ENCODE measurements at places on chromosomes 6 and 20.

- no peak for DNase-seq
These were observed 138.0 kb downstream of the SOX4 start for GRCh38 chr6:21731411-21732031.

DNA sequence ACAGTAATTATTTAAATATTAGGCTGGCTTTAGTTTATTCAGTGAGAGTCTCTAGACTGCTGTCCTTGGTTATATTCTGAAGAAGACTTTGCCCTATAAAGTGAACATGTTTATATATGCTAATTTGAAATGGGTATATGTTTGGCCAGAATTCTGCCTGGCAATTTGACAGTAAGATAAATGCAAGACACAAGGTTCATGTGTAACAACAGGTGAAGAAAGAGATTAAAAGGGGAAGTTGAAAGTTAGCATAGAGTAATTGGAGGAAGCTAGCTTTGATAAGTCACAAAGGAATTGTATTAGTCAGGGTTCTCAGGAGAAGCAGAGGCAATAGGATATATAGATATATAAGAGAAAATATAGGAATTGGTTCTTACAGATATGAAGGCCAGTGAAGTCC is 191.4 kb downstream of the CENPW start:
- DNase-seq, result no peak

DNA sequence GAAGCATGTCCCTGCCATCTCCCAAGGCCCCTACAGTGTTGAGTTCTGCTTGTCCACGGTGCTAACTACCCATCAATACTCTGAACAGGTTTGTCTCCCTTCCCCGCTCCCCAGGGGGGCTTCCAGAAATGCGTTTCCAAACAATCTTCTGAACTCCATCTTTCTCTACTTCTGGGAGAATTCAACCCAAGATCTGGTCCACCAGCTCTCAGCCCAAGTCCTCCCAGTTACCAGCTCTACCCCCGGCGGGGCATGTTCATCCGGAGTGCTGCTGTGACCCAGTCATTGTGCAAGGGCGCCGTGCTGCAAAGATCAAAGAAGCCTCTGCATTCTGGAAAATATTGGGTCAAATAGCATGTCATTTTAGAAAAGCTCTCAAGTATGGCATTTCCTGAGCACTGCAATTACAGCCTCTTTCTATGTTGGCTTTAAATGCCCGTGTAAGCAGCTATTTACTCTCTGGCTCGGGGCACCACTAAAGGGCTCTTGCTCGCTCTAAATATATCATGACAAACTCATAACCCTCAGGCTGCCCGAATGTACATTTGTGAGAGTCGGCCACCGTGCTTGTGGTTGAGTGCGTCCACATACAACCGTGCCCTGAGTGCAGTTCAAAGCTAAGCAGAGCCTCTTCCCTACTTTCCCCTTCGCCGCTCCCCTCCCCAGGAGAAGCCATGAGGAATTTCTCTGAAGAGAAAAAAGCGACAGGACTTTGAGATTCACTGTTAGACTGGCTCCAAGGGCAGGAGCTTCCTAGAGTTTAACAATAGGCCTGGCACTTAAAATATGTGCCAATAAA is 71.6 kb downstream of the BANF2 start:
- no peak for DNase-seq

DNA sequence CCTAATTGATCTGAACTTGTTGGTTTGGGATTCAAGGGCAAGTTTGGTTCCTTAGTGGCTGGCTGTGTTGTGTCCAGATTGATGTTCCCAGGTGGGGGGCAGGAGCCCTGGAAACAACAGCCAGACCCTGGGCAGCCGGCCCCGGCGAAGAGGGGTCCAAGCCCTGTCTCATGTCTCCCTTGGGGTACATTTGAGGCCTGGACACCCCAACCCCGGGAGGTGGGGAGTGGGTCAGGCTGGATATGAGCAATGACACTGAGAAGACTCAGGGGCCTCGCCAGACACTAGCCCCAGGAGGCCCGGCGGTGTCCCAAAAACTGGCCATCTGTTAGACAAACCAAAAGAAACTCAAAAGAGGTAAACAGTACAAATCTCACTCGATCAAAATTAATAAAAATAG is 79.6 kb downstream of the YTHDF1 start:
- DNase-seq, result no peak

GRCh38 chr20:41837669-41838224 is 219.6 kb upstream of the CHD6 start:
- DNase-seq, result no peak

- DNase-seq, result no peak
These were observed 24.0 kb downstream of the RRBP1 start for GRCh38 chr20:17657898-17658647.

- DNase-seq, result no peak
These were observed 89.8 kb upstream of the DST start for GRCh38 chr6:56732517-56732916.

GRCh38 chr6:38517005-38517404 is 122.7 kb downstream of the BTBD9 start:
- no peak for DNase-seq

DNA sequence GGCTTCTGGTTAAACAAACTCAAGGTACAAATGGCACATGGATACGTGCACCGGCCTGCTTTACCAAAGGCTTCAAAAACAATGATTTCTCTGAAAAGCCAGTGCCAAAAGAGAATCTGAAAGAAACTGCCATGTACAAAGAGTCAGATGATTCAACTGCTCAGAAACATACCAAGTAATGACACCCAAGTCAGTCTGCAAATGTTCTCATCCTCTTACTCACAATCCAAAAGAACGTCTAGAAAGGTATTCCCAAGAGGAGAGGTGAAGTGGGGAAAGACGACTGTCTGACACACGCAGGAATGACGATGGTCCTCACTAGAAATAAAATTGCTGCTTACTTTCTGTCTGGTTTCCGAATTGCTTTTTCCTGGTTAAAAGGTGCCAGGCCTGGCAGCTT is 52.9 kb downstream of the NFATC2 start:
- no peak for DNase-seq

DNA sequence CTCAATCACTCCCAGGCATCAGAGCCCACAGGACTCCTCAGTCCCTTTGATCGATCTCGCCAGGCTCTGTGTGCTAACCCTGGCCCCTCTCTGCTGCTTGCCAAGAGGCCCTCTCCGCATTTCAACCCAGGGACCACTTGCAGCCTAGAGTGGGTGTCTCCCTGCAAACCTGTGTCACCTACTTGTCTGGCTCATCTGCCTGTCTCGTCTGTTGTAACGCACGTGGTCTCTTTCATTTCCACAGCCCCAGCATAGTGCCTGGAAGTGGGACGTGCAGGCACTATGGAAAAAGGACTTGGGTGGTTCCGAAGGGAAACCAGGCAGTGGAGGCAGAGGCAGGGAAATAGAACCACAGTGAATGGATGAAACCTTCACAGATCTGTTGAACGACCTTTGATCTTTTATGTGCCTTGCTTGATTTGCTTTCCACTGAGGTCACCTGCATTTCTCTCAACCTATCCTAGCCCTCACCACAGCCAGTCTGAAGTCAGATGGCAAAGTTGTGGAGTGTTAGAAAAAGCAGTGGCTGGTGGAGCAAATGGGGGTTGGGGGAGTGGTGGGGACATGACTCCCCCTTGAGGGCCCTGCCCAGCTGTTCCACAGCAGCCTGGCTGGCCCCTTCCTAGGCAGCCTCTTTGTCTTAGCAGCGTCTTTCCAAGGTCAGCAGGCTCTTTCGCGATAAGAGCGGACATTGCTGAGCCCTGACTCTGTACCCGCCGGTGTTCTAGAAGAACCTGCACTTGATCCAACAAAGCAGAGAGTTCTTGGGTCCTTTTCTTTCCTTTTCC is 55.8 kb upstream of the TAGAP start:
- no peak for DNase-seq

DNA sequence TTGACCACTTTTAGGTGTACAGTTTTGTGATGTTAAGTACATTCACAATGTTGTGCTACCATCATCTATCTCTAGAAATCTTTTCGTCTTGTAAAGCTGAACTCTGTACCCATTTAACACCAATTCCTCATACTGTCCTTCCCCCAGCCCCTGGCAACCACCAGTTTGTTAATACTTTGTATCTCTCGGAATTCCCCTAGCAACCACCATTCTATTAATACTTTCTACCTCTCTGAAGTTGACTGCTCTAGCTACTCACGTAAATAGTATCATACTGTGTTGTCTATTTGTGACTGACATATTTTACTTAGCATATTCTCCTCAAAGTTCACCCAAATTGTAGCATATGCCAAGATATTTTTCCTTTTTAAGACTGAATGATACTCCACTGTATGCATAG is 82.3 kb upstream of the CLDN20 start:
- DNase-seq, result no peak

DNA sequence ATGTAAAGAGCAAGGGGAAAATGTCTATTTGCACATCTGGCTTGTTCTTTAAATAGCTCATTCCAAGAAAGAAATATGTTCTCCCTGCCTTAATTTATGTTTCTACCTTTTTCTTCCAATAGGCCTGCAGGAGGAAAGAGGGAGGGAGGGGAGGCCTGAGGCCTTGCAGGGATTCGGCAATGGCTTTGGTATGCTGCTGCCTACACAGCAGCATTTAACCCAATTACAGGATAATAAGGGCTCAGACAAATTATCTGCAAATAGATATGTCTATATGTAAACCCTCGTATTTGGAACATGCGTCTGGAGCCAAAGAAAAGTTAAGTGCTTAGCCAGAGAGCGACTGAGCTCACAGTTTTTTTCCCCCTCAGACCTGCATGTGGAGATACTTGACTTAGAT is 277.2 kb downstream of the CDC5L start:
- no peak for DNase-seq

- no peak for DNase-seq
These were observed 350.6 kb upstream of the PLCB4 start for GRCh38 chr20:8718279-8718678.

GRCh38 chr20:40241596-40242343 is 447.3 kb downstream of the MAFB start:
- no peak for DNase-seq

- no peak for DNase-seq
These were observed 24.1 kb downstream of the KIF25 start for GRCh38 chr6:168021581-168021980.

GRCh38 chr6:69663215-69663614 is 133.6 kb downstream of the LMBRD1 start:
- DNase-seq, result no peak

- no peak for DNase-seq
These were observed 38.4 kb upstream of the OCSTAMP start for GRCh38 chr20:46588532-46589511.

DNA sequence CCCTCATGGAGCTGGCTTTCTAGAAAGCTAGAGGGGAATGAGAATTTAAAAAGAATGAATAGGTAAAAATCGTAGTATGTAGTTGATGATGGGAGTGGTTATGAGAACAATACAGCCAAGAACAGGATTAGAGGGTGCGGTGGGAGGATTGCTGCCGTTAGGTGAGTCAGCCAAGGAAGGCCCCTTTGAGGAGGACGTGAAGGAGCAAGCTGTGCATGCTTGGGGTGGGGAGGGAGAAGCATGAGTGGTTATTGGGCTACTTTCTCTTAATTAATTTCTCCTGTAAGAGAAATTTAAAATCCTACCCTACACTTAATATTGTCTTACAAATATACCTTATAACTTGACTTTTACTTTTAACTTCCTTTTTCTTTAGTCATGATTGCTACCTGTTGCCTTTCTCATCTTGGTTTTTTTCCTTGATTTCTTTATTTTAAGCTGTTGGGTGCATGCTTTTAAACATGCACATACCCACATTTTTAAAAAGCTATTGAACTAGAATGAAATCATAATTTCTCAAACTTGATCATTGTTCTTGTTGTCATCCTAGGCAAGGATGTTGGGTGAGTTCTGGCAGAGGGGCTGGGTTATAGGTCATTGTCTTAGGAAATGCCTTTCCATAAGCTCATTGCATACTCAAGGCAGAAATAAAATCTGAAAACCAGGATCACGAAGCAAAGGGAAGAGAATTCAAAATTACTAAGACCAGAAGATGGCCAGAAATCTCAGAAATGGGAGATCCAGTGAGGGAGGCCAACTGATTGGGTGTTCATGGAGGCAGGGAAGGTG is 114.5 kb downstream of the TCP11 start:
- DNase-seq, result no peak

DNA sequence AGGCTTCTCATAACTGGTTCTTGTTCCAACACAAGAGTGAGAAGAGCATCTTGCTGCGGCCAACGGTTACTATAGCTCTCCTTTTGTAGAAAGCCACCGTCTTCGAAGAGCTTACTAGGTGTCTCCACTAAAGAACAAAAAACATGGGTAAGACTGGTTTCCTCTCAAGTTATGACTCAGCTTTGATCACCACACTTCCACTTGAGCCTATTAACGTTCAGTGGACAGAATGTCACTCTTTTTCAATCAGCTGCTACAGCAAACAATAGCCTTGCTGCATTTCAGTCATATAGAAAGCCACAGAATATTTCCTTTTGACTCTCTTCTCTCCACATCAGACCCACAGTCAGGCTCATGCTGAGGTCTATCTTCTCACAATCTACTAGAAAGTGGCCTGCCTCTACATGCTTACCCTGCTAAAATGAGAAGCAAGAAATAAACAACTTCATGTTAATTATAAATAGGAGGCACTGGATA is 243.5 kb upstream of the PREP start:
- DNase-seq, result peak; percentile 45

DNA sequence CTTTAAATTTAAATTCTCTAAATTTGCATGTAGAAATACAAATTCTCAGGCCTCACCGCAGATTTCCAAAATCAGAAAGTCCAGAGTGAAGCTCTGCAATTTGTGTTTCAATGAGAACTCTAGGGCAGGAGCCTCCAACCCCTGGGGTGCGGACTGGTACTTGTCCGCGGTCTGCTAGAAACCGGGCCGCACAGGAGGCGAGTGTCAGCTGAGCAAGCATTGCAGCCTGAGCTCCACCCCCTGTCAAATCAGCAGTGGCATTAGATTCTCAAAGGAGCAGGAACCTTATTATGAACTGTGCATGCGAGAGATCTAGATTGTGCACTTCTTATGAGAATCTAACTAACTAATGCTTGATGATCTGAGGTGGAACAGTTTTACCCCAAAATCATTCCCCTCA is 203.0 kb upstream of the PCSK2 start:
- no peak for DNase-seq

DNA sequence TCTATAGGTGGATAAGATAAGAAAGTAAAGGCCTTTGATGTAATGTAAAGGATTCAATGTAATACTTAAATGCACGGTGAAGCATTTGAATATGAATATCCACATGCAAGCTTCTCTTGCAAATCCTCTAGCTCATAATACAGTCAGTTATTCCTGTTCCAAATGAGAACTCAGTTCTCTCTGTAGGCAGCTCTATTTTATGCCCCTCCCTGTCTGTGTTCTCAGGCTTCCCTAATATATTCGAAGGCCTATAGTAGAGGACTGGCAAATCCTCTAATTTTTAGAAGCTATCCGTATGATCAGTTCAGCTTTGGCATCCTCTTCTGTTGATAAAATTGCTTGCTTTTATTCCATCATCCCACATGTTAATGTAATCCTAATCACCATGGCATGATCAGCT is 200.2 kb downstream of the UBE3D start:
- DNase-seq, result no peak

All from activated naive CD4-positive, alpha-beta T cell treated with Interleukin-2 at 50 U/mL for 16 hours (primary cell).